ENCODE measurements at places on chromosomes 5 and 9.

DNA sequence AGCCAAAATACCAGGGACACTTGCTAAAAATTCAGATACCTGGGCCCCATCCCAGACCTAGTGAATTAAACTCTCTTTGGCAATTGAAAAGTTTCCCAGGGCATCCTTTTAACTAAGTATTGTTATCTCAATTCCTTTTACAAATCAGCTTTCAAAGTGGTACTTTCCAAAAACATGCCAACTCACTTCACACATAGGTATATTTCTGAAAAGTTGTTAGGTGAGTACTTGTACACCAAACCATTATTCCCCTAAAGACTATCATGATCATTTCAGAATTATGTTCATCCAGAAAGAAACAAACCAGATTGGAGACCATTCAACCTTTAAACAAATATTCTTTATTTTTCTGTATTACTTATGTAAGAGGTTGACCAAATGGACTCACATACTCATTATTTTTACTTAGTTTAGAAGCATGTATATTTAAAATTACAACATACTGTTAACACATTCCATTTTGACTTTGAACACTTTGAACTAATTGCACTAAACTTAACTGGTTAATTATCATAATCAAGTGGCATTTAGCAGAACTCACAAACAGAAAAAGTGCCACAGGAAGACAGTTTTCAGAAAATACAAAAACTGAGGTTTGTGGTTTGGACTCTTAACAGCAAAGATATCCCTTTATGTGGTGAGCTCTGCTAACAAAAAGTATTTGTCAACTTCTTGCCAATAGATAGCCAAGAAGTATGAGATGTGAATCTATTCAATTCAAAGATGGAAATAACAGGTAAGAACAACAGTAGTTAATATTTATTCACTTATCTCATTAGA is 40.7 kb downstream of the KIAA0825 start:
- DNase-seq: no peak

DNA sequence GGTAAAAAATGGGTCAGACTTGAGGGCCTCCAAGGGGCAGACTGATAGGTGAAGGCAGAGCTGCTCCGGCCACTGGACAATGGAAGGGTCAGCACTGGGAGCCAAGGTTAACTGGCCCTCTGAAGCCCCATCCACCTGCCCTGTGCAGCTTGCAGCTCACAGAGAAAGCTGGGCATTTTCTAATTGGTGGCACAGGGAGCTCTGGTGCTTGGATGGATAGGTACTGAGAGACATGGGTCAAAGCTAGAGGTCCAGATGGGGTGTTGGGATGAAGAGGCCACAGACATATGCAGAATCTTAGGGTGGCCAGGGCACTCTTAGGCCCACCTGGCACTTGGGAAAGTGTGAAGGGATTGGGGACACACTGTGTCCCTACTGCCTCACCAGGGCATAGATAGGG is 29.5 kb upstream of the SARDH start:
- no peak for DNase-seq

DNA sequence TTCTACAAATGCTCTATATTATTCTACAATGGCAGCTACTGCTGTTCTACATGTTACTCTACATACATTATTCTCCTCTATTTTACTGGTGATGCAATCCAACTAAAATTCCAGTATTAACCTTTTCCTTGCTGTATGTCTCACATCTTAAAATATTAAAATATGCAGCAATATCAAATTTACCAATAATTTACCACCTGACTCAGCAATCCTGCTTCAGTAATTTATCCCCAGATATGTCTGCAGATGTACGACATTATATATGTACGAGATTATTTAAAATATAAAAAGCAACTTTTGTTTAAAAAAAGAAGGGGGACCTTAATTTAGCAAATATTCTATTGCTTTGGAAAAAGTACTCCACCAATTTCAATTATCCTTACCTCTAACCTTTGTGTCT is 11.6 kb downstream of the KIF3A start:
- DNase-seq: no peak

- no peak for DNase-seq
Observed at GRCh38 chr9:72955571-72955970, 2.7 kb upstream of the ALDH1A1 start.

DNA sequence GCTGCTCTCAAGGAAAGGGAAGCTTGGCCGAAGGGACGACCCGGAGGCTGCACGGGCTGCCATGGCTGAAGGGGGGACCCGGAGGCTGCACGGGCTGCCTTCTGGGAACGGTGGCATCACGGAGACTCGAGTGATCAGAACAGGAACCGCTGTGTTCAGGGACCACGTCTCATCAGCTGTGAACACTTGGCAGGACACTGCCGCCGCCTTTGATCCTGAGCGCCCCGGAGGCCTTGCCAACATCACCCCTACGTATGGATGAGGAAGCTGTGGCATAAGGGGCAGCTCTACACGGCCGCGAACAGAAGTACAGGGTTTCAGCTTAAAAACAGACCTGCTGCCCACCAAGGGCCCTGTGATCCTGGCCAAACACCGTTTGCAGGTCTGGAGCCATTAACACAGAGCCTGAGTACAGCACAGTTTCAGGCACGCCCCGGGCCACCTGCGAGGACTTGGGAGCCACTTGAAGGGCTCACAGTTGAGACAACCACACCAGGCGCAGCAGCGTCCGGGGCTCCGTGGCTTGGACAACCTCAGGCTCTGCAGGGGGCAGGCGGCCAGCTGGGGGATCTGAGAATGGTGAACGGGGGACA is 23.9 kb upstream of the TERT start:
- no peak for DNase-seq

DNA sequence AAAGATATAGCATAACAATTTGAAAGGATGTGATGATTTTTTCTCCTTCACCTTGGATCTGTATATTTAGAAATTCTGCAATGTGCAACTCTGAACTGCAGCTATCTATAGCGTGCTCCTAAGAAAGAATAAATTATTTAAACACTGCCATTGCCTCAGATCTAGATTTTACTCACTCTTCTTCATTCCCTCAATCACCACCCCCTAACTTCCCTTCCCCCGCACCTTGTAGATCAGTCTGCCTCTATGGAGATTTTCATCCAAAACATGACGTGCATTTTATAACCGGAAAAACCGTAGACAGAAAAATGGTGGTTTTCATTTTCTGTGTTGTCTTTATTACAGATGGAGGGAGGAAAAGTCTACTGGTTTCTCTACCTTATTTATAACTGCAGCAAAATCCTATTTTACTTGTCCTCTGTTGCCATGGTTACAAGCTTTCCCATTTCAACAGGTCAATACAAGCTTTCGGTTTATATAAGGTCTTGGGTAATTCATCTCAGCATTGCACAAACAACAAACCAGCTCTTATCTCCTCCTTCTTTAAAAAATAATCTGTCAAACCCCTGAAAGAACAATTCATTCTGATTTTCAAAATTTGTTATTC is 480.0 kb downstream of the TAF11L14 start:
- no peak for DNase-seq

DNA sequence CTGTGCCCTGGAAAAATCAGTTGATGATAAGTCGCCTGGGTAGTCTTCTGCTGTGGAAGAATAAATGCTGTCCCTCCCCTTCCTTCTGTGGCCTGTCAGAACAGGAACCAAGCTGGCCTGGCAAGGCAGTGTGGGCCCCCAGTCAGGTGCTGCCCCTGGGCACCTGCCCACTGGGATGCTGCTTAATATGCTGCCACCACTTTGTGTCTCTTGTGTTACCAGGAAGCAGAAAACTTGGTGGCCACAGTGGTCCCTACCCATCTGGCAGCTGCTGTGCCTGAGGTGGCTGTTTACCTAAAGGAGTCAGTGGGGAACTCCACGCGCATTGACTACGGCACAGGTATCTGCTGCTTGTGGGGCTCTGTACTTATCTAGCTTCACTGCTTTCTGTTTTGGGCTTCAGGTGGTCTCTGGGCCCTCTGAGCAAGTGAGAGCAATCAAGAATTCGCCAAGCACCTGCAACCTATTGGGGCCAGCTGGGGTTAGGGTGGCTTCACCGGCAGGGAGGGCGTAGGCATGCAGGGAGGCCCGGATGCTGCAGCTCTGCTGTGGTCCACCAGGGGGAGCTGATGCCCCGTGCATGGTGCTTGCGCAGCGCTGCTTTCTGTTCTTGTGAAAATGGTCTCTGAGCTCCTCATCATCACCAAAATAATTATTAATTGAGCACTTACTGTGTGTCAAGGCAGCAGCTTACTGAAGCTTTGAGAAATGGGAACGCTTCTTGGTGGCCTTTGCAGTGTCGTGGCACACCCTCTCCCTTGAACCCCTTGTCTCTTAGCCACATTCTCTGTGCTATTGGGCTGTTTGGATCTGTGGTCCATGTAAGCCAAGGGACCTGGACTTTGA is 20.3 kb downstream of the PTPA start:
- DNase-seq: peak; percentile 77

DNA sequence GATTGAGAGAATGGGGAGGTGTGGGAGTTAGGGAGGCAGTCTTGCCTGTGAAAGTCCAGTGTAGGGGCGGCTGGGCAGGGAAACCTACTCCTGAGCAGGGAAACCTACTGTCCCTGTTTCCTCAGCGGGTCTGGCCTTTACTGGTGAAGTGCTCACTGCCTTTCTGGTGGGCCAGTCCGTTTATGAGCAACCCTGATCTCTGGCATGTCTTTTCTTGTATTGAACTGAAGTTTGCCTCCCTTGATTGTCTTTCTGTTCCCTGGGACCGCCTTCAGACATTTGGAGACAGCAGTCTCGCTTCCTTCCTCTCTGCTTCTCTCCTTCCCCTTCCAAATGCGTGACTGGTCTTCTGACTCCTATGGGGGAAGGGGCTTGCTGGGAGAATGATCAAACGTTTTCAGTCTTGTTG is 2.9 kb downstream of the SNX18 start:
- no peak for DNase-seq

DNA sequence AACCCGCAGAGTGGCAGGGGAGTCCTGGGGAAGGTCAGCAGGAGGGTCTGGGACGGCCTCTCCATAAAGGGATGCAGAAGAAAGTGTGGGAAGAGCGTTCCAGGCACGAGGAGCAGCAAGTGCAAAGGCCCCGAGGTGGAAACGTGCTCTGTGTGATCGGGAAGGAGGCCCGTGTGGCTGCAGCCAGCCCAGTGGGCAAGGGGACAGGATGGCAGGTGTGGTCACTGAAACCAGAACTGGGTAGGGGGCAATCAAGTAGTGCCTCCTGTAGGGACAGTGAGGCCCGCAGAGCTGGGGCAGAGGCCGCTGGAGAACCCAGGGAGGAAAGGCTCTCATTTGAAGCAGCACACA is 16.3 kb upstream of the LAMC3 start:
- no peak for DNase-seq

DNA sequence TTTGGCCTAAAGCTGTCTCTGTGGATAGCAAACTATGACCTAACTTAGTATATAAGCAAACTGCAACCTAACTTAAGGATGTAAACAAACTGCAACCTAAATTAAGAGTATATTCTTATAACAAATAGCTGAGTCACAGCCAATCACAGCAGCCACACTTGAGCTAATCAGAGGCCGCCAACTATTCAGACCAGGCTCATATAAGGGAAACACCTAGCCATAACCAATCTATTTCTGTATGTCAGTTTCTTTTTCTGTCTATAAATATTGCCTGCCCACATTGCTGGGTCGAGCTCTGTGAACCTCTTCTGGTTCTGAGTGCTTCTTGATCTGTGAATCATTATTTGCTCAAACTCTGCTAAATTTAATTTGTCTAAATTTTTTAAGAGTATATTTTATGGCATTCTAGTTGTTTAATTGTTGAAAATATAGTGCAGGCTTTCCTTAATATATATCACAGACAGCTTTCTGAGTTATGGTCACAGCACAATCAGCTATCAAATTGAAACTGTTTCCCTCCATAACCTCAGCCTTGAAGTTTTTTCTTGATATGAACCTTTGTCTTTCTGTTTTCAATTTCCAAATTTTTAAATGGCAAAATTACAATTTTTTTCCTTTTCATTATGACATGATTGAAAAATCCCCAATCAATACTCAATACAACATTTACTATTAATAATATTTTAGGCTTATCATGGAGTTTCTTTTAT is 327.1 kb upstream of the NUDT12 start:
- DNase-seq: no peak

- DNase-seq: no peak
Observed at GRCh38 chr5:176548967-176549444, at the start of gene CDHR2. Gene CDHR2 (plus strand): TSS chr5:176549342. CDS start chr5:176565353, 16,011 bp downstream.

GRCh38 chr5:172046593-172046992 is 40.2 kb upstream of the FBXW11 start:
- DNase-seq: no peak

DNA sequence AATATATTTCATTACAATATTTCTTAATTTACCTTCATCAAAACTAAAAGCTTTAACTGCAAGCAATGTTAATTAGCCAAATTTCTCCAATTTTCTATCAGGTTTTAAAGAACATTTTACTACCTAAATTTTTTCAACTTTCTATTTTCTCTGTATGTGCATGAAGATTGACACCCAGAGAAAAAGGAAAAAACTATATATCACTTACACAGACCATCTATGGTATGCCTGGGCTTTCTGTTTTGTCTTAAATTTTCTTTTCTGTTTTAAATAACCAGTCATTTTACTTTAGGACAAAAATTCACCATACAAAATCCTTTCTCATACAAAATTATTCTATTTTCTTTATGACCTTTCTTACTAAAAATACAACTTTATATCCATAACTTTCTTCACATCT is 13.8 kb upstream of the IL7R start:
- no peak for DNase-seq

GRCh38 chr9:92767066-92768054 is 2.7 kb upstream of the BICD2 start:
- no peak for DNase-seq

DNA sequence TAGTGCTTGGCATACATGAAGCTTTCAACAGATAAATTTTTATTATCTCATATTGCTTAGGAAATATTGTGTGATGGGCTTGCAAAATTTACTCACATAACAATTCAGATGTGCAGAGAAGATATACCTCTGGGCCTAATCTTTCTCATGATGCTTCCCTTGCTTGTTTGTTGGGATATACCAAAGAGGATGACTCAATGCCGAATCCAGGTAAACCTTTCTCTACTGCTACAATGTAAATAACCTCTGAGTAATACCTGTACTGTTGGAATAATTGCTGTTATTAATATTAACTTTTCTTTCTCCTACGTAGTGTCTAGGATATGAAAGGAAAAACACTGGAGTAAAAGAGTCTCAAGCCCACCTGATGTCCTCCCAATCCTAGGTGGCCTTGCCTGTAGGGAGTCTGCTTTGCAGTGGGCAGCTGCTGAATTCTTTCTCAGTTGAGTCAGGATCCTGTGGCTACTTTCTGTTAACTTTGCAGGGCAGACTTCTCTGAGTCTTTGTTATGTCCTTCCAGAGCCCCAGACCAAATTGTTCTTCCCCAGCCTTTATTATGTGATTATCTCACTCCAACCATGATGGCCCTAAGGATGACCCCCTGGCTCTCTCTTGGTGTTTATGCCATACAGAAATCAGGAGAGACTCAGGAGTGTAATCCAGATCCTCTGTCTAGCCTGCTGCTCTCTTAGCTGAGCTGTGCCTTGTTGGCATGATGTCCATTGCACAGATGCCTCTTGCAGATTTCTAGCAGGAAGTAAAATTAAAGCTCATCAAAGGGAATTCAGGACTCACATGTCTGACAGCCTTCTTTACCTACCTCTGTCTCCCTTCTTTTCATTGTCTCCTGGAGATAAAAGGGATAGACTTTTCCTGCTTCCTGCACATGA is 208.1 kb downstream of the SNX18 start:
- no peak for DNase-seq

GRCh38 chr5:35136386-35136785 is 88.6 kb upstream of the AGXT2 start:
- DNase-seq: no peak

Data from activated B cell treated with CpG ODN at 0.5 μM for 24 hours (primary cell).